ENCODE measurements at places on chromosomes 13 and 19.

DNA sequence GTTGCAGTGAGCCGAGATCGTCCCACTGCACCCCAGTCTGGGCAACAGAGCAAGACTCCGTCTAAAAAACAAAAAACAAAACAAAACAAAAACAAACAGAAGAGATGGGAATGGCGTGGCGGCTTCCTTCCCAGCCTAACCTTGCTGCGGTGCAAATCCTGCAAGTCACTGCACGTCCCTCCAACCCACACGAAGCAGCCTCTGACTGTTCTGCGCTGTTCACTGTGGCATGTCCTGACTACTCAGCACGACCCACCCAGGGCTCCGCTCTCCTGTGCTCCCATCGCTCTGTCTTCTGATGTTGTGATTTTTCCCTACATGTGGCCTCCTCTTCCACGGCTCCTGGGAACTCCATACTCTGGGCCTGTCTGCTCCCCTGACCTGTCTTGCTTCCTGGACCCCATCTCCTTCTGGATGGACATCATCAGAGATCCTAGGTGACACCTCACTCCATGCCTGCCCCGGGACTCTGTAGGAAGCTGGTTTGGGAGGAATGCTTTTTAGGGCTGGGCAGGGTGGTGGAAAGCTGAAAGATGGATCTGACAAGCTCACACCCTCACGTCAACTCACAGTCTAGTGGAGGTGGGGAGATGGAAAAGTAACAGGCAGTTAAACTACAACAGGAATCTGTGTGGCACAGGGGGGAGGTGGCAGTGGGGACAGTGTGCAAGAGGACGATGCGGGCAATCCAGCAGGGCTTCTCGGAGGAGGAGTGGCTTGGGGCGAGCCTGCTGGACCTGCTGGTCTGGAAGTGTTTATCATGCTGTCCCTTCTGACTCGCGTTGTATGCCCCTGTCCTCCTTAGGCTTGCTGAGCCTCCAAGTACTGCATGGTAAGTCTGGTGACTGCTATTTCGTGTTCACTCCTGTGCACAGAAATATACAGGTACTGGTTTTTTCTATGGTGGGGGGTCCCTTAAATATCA is 18.8 kb downstream of the ZSCAN5A start:
- no peak for DNase-seq

DNA sequence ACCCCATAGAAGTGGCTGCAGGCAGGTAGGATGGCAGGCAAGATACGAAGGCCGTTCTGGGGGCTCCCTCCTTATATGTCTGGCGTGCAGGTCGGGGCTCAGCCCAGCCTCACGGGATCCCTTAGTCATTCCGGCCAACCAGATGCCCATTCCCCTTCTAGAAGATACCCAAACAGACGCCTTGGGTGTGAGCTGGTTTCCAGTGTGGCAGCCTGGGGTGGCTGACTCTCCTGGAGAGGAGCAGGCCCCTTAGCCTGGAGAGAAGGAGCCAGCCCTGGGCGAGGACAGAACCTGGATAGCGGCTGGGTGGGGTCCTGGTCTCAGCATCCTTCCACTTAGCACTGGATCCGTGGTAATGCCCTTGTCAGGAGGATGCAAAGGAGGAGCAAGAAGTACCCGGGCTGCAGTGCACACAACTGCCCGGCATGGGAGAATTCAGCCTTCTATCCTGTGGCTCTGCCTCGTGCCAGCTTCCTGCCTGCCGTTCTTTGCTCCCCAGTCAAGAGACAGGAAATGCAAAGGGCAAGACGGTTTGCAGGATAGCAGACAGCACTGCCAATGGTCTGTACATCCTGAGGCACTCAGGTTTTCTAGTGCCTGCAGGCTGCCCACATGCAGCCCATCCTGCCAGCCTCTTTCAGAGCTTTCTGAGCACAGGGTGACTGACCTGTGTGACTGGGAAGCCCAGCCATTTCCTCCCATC is 56.7 kb upstream of the WASF3 start:
- no peak for DNase-seq

GRCh38 chr19:5246554-5247155 is 94.0 kb downstream of the PTPRS start:
- peak; percentile 7 for DNase-seq

- DNase-seq: no peak
These were observed 108.2 kb downstream of the SIPA1L3 start for GRCh38 chr19:38015216-38015615.

GRCh38 chr13:78601874-78602560 is 1.3 kb downstream of the POU4F1 start:
- DNase-seq: no peak

DNA sequence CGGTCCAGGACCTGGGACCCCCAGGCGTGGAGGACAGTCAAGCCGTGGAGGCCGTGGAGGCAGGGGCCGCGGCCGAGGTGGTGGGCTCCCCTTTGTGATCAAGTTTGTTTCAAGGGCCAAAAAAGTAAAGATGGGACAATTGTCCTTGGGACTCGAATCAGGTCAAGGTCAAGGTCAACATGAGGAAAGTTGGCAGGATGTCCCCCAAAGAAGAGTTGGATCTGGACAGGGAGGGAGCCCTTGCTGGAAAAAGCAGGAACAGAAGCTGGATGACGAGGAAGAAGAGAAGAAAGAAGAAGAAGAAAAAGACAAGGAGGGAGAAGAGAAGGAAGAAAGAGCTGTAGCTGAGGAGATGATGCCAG is 2.3 kb downstream of the KMT2B start:
- DNase-seq: no peak

DNA sequence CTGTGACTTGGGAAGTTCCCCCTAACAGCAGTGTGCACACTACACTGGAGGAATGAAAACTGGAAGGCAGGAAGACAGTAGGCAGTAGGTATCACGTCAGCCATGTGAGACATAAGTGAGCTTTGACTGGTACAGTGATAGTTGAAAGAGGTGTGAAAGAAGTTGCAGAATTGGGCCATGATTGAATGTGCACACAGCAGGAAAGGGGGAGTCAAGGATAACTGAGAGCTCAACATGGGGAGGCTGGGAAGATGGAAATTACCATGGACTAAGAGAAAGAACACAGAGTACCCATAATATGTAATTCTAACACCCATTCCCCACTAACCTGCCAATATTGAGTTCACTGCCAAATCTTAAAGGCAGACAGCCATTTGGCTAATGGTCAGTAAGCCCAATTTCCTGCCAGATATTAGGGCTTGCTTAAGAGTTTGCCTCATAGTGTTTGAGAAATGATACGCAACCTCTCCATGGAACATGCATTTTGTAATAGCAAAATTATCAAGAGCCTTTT is 321.7 kb downstream of the DCT start:
- no peak for DNase-seq

DNA sequence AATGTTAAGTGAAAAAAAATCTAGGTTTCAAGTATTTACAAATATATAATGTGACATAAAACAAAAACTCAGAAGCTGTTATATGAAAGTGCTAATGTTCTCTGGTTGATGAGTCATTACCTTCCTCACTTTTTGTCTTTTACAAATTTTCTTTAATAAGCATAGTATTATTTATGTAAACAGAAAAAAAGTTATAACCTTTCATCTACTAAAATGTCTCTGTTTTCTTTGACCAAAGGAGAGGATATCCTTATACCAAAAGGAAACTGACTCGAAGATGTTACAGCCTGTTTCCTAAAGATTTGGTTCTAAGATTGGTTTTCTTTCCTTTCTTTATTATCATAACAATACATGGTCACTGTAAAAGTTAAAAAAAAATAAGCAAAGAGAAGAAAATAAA is 38.0 kb downstream of the RCBTB2 start:
- DNase-seq: no peak

- no peak for DNase-seq
These were observed 4.3 kb downstream of the CHAMP1 start for GRCh38 chr13:114318624-114319023.

DNA sequence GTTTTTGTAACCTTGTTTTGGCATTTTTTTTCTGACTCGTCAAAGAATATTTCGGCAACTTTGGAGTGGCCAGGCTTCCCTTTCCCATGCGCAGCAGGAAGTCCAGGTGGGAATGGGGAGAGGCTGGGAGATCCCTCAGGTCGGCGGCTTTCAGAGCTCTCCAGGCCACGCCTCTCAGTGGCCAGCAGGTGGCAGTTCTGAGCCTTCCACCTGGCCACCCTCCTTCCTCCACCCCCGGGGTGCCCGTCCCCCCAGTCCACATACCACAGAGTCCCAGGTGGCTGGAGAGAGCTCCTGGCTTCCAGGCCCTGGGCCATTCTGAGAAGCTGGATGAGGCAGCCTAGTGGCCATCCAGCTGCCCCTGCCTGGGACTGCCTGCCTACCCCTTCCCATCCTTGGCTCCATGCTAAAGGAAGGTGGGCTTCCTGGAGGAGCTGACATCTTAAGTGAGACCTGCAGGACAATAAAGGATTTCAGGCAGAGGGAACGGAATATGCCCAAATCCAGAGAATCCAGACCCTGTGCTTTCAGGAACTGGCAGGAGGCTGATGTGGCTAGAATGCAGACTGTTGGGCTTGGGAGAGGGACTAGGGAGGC is 46.3 kb downstream of the CCNE1 start:
- no peak for DNase-seq

DNA sequence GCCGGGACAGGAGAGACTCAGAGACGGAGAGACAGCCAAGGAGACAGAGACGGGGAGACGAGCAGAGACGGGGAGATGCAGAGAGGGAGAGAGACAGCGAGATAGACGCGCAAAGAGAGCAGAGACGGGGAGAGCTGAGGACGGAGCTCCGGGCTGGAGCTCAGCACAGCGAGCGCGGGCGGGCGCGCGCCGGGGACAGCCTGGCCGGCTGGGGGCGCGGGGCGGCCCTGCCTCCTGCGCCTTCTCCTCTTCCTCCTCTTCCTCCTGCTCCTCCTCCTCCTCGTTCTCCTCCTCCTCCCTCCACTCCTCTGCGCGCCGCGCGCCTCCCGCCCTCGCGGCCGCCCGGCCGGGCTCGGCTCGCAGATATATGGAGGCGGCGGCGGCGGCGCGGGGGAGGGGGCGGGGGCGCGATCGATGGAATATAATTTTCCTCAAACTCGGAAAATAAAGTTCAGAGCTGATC is at the start of gene ERFL:
Gene ERFL (minus strand): TSS at position 229 of the 463 bp plus-strand sequence. CDS start 15,530 bp downstream, outside the sequence.
- DNase-seq: no peak

- DNase-seq: no peak
These were observed 67.9 kb downstream of the PCCA start for GRCh38 chr13:100156788-100157187.

- DNase-seq: no peak
These were observed 141.9 kb downstream of the TEX29 start for GRCh38 chr13:111462221-111462764.

DNA sequence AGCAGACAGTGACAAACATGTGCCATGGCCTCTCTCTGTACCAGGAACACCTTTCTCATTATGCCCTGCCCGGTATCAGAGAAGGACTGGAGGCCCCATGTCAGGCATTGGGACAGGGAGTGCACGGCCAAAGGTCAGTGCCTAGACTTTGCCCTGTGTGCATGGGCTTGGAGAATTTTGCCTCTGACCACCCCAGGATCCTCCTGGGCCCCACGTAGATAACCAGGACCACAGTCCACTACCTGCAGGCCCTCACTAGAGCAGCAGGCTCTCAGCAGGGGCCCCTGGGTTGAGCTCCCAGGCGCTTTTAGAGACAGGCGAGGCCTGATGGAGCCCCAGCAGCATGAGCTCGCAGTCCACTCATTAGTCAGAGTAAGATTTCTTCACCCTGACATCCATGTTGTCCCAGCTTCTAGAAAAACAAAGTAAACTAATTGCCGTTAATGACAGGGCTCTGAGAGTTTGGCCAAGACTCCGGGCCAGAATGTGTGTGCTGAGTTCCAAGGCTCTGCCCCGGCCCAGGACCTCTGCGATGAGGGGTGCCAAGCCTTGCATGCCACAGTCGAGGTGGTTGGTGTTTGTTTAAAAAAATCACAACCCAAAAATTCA is 42.7 kb downstream of the CAPN12 start:
- no peak for DNase-seq

GRCh38 chr13:92951273-92951890 is 275.2 kb upstream of the GPC6 start:
- DNase-seq: no peak

DNA sequence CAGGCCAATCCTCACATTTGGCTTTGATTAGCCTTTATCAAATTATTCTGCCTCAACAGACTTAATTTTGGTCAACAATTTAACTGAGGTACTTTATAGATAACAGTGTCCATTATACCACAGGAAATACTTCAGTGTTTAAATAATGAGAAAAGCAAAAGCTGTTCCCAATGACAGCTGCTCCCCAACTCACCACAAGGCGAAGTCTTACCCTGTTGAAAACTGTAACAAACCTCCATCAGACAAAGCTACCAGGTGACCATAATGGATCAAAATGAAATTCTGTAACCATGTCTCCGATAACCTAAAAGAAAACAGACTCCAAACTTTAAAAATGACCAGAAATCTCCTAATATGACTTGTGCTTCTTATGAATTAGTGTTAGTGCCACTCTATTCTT is 50.3 kb downstream of the ZNF44 start:
- no peak for DNase-seq

GRCh38 chr19:38288123-38288855 is 15.8 kb upstream of the C19orf33 start:
- no peak for DNase-seq

GRCh38 chr13:80555796-80556678 is 215.1 kb upstream of the SPRY2 start:
- no peak for DNase-seq

DNA sequence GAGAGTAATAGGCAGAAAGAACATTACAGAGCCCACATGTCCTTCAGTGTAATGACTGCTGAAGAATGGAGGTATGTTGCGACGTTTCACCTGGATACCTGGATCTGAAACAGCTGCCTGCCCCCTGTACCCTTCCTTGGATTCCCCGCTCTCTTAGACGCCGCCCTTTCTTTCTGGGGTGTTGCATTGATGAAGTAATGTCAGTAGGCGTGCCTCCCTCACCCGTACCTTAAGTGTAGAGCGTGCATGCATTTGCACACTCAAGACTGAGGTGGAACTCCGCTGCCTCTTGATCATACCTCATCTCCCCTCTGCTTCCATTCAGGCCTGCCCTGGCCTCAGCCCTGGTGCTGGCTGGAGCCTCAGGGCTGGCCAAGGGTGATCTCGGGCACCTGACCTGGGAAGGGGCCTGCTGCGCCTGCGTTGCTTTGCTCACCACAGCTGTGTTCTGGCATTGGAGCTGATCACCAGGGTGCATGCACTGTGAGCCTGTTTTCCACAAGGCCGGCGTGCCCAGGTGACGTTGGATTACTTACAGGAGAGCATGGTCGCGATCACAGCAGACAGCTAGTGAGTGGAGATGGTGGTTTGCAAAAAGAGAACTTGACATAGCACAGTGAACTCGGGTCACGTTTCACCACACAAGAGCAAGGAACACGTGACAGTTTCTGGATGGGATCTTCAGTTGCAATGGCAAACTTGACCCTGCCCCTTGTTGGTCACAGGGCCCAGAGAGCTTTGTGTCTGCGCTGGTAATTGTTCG is 99.0 kb downstream of the ARHGEF7 start:
- no peak for DNase-seq

- peak; percentile 83 for DNase-seq
These were observed 4.9 kb downstream of the ARHGEF1 start for GRCh38 chr19:41887711-41888382.

All from activated T-cell treated with anti-CD3 and anti-CD28 coated beads for 24 hours (primary cell).